NCI-H446 (cell line): ENCODE measurements at places on chromosomes 16 and 17.

DNA sequence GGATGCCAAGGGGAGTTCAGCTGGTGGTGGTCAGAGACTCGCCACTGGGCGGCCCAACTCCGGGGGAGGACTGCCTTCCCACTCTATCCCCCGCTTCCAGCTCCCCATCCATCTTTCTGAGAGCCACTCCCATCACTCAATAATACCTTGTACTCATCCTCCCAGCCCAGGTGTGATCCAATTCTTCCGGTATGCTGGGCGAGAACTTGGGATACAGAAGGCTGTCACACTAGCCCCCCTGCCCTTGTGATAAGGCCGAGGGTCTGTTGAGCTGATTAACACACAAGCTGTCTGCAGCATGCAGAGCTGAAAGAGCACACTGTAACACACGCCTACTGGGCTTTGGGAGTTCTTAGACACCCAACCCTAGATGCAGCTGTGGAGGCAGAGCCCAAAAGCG is 460.4 kb upstream of the EEF2KMT start:
- no peak for DNase-seq

DNA sequence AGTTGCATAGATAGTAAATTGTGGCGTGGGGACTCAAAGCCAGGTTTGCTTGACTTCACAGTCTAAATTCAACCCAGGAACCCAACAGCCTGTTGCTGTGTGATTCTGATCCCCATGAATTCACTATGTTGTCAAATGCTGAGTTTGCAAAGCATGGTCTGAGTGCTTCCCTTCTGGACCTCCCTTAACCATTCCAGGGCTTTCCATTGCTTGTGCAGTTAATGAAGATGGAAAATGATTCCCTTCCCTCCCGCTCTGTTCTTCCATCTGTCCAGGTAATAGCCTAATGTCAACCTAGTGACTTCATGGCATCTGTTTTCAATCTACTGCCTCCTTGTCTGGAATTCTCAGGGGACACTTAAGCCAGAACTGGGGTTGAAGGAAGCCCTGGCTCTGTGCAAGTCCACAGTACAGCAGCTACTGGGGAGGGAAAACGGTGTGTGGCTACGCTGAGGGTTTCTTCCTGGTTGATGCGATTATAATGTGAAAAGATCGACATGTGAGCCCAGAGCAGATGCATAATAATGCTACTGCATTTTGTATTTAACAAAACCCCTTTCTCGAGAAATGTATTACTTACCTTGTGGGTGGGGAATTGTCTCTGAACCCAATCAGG is 206.7 kb downstream of the CDH13 start:
- no peak for DNase-seq

GRCh38 chr17:82846061-82846691 is 6.4 kb upstream of the ZNF750 start:
- DNase-seq = no peak

- DNase-seq = no peak
These were observed 73.3 kb downstream of the ABCC12 start for GRCh38 chr16:48082516-48082915.

GRCh38 chr17:27533874-27534815 is 77.9 kb downstream of the KSR1 start:
- no peak for DNase-seq

DNA sequence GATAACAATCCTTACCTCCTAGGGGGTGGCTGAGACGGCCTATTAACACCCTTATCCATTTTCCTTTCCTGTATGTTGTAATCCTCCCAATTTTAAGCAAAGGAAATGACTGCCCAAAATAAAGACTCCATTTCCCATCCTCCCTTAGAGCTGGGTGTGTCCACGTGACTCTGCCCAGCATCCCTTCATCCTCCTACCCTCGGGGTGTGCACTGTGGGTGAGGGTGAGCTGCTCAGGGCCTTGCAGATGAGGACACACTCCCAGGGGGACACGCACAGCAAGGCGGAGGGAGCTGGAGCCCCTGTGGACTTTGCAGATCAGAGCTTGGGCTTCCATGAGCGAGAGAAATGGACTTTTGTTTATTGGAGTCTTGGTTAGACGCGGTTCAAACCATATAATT is 186.8 kb downstream of the IRF8 start:
- DNase-seq = no peak

DNA sequence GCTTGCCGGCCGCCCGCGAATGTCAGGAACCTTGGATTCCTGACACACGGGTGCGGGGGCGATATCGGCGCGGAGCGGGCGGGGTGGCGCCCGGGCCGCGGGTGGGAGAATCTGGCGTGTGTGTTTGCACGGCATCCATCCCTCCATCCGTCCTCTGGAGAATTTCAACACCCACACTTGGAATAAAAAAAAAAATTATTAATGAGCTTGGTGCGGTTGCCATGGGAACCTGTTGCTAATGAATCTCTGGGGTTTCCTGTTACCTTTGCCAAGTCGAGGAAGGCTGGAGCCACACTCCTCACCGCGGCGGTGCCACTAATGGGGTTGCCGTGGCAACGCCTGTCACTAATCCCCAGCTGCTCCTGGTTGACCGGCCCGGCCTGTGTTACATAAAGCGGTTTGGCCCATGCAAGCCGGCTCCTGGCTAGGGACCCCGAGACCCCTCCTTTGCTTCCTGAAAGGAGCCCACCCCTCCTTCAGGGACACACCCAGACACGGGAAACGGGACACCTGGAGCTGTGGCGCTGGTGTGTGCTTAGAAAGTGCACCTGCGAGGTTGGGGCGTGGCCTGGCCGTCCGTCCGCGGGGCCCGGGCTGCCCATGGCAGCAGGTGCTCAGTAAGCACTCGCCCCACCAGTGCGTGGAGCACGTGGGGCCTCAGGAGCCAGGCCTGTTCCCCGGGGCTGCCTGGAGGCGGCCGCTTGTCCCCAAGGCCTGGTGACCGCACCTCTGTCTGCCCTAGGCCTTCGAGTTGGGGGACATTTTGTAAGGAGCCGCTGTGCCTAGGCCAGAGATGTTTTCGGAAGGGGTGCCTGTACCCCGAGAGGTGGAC is 14.6 kb downstream of the CACNA1H start:
- no peak for DNase-seq

GRCh38 chr16:71367241-71367976 is 8.9 kb downstream of the CALB2 start:
- DNase-seq = peak; percentile 30

DNA sequence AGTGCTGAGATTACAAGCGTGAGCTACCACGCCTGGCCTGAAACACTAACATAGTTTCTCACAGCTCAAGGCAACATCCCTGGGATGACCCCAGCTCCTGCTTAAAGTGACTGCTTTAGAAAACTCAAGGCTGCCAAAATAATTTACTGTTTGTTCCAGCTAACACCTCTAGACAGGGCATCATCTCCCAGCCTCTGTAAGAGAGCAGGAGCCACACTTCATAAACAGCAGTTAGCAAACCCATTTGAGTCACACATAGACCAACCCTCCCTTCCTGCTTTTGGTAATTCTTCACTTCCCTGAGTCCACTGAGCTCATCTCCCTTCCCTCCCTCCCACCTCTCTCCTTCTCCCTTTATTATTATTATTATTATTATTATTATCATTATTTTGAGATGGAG is 201.3 kb downstream of the XYLT1 start:
- no peak for DNase-seq

DNA sequence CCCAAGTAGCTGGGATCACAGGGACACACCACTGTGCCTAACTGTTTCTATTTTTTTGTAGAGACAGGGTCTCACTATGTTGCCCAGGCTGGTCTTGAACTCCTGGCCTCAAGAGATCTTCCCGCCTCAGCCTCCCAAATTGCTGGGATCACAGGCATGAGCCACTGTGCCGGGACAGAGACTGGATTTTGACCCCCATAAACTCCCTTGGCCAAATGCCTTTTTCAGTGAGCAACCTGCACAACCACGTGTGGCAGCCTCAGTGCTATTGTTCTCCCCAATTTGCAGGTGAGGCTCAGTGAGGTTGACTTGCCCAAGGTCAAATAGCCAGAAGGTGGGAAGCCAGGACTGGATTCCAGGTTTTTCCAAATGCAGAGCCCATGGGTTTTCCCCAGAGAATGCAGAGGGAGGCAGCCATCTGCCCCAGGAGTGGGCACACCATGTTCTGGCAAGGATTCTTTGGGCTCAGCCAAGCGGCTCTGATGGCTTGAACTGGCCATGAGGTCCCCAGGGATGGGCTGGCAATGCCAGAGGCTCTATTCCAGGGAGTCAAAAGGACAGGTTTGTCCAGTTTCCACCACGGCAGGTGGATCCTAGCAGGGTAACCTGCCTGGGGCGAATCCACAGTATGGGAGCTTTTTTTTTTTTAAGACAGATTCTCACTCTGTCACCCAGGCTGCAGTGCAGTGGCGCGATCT is 1.8 kb downstream of the IL27 start:
- peak; percentile 75 for DNase-seq

DNA sequence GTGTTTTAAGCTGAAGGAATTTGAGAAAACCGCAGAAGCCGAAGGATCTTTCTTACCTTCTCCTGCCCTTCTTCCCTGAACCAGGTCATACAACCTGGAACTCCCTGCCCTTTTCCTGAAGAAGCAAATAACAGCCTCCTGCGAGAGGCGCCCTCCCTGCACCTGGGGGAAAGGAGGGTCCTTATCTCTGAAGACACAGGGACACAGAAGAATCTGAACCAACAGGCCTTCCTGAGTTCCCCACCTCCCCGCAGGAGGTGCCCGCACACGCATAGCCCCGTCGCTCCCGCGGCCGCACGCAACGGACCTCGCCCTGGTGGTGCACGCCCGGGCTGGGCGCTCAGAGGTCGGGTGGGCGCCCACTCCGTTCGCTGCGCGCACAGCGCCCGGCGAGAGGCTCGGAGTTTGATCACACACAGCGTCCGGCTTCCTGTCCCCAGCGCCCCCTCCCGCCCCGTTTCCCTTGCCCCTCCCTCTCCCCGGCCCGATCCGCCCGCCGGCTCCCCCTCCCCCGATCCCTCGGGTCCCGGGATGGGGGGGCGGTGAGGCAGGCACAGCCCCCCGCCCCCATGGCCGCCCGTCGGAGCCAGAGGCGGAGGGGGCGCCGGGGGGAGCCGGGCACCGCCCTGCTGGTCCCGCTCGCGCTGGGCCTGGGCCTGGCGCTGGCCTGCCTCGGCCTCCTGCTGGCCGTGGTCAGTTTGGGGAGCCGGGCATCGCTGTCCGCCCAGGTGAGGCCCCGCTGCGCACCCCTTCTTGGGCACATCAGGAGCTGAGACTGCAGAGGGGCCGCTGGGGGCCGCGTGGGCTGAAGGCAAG is at the start of gene TNFSF12:
Gene TNFSF12 (plus strand): TSS at position 474 of the 816 bp plus-strand sequence. CDS start 96 bp downstream, at position 570.
- no peak for DNase-seq

GRCh38 chr17:43471585-43472160 is 12.1 kb upstream of the DHX8 start:
- no peak for DNase-seq

DNA sequence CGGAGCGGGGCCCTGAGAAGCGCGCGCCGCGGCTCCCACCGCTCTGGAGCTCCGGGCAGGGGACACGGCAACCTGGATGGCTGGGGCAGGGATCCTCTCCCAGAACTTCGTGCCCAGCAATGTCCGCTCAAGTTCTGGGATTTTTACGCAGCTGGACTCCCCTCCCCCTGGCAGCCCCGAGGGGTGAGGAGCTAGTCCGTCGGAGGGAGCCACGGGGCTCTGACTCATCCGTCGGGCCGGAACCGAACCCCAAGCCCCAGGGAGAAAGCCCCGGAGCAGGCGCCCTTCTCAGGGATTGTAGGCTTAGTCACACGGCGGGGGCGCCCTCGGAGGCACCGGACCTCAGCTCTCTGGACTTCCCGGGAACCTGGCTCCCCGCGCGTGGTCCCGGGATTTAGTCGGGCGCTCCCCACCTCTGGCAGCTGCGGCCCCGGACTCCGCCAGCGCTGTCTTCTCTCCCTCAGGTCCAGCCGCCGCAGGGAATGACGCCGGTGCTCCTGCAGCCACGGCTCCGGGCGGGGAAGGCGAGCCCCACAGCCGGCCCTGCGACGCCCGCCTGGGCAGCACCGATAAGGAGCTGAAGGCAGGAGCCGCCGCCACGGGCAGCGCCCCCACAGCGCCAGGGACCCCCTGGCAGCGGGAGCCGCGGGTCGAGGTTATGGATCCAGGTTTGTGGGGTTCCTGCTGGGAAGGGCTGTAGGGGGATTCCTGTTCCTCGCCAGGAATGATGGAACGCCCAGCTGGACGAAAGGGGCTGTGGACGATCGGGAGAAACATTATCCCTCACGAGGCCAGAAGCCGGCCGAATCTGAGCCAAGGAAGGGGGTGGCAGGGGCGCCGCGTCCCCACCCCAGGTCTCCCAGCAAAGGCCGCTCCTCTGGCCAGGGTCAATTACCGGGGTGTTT is 830 bp downstream of the SPHK1 start:
- no peak for DNase-seq
